ENCODE measurements at places on chromosomes 4 and X.

DNA sequence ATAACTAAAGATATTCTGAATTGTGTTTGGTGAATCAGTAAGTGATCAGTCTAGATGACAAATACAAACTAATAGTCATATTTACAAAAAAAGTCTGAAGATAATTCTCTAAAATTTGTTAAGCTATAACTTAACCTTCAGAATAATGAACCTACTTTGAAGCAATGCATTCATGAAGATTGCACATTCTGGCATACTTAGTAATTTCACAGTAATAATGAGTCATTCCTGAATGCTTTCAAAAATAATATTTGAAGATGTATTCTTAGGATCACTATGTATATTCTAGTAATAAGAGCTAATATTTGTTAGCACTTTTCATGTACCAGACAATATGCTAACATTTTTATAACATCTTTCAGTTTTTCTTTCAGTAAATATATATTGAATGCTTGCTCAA is 756.7 kb upstream of the SLIT2 start:
- no peak for DNase-seq

GRCh38 chr4:15651676-15652075 is 3.5 kb downstream of the FBXL5 start:
- no peak for DNase-seq

DNA sequence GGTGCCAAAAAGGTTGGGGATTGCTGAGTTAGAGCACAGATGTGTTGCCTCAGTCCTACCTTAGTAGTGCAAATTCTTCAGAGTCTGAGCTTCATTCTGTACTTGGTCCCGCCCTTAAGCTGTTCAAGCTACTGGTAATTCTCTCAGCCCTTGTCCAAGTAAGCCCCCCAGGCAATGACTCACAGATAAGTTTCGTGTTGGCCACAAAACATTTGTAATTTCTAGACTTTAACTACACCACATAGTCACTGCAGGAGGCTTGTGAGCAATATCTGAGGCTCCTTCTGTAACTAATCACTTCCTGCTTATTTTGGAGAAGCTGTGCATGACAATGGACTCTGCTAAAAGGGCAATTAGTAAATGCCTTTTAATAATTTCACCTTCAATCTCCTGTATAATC is 1420.5 kb downstream of the PCDH7 start:
- DNase-seq = peak; percentile 1

- DNase-seq = no peak
These were observed 114.7 kb upstream of the ARMCX2 start for GRCh38 chrX:101774340-101774739.

- DNase-seq = no peak
These were observed 36.2 kb upstream of the ATP6AP2 start for GRCh38 chrX:40544343-40545266.

- no peak for DNase-seq
These were observed 13.6 kb downstream of the RGS12 start for GRCh38 chr4:3306450-3306849.

DNA sequence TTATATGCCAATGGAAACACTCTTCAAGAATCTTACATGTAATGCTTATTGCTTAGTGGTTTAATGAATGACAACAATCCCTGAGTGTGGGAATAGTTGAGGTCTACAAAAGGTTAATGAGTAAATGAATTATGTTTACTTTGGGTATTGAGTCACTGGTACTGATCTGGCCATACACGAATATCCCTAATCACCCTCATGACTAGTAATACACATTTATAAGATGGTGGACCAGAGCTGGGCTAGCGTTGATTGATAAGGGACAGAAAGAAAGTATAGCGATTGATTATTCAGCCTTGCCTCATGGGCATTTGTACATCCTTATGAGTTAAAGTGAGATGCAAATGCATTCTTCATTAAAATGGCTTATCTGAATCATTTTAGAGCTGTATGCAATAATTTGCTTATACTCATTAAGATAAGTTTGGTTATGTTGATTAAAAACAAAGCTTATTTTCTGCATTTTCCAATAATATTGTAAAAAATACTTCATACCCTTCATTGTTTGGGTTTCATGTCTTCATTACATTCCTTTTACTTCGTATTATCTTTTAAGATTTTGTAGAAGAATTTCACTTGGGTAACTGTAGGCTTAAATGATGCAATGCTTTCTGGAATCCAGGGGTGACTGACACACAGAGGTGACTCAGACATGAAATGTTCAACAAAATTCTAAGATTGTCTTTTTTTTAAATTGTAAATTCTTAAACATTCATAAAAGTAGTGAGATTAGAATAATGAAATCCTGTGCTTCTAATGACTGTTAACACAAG is 47.4 kb downstream of the FGF2 start:
- peak; percentile 62 for DNase-seq

DNA sequence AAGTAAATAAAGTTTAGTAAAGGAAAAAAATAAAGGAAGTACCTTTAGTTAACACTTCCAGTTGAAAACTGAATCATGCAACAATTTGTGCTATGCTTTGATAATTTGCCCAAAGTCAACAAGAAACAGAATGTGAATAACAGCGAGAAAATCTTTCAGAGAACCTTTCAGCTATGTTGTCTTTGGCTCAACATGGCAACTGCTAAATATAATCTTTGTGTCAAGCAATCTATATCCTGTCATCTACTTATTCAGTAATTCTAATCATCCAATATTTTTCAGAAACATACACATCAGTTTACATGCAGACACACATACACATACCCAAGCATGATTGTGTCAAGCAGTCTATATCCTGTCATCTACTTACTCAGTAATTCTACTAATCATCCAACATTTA is 136.0 kb upstream of the PABPC4L start:
- no peak for DNase-seq

DNA sequence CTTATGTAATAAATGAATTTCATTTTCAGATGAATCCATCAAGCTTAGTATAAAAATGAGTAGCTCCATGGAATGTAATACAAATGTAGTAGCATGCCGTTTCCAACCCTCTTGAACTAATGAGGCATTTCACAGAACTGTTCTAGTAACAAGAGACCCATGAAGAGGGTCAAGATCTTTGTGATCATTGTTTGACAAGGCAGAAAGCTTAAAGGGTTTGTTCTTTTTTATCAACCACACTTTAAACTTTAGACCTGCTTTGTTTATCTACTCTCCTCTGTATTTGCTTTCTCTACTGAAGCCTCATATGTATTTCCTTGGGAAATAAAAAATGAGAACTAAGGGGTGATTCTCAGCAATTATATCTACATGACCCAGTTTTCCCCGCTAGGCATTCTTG is 513.9 kb downstream of the ARAP2 start:
- DNase-seq = no peak

- DNase-seq = no peak
These were observed 22.0 kb downstream of the SMIM14 start for GRCh38 chr4:39616651-39617050.

DNA sequence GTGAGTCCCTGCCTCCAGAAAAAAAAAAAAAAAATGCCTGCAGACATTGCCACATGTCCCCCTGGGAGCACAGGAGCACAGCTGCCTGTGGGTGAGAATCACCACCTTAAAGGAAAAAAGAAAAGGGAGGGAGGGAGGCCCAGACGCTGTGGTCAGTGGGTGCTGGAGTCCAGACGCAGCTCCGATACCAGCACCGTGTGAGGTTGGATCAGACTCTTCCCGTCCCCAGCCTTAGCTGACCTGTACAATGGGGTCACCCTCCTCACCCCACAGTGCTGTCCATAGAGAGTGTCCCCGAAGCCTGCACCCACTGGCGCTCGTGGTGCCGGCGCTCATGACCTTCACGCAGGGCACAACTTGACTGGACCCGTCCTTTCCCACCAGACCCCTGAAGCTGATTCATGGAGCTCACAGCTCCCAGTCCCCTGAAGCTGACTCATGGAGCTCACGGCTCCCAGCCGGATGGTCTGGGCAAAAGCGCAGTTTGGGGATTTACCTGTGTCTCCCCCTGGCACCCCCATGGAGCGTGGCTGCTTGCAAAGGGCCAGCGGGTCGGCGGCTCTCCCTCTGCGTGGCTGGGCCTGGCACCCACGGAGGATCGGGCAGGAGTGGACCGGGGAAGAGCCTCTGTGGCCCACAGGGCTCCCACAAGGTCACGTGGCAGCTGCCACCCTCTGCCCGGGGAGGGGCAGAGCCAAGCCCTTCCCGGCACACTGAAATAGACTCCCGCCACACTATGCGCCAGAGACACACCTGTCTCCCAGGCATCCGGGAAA is 31.4 kb downstream of the ABLIM2 start:
- DNase-seq = no peak

DNA sequence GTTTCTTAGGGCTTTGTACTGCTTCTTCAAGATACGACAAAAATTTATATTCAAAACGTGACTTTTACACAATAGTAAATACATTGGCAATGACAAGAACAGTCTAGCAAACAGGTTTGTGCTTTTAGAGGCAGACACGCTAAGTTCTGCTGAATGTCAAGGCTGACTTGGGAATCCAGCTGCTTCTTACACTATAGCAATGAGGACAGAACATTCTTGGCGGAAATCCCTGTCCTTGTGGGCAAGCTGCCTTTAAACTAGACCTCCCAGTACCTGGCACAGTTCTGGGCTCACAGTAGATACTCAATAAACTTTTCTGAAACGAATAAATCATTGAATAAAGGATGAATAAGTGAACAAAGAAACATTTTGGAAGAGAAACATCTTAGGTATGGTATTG is 148.2 kb downstream of the RASL11B start:
- DNase-seq = no peak

- DNase-seq = no peak
These were observed 85.1 kb upstream of the SHOX start for GRCh38 chrX:545452-545885.

DNA sequence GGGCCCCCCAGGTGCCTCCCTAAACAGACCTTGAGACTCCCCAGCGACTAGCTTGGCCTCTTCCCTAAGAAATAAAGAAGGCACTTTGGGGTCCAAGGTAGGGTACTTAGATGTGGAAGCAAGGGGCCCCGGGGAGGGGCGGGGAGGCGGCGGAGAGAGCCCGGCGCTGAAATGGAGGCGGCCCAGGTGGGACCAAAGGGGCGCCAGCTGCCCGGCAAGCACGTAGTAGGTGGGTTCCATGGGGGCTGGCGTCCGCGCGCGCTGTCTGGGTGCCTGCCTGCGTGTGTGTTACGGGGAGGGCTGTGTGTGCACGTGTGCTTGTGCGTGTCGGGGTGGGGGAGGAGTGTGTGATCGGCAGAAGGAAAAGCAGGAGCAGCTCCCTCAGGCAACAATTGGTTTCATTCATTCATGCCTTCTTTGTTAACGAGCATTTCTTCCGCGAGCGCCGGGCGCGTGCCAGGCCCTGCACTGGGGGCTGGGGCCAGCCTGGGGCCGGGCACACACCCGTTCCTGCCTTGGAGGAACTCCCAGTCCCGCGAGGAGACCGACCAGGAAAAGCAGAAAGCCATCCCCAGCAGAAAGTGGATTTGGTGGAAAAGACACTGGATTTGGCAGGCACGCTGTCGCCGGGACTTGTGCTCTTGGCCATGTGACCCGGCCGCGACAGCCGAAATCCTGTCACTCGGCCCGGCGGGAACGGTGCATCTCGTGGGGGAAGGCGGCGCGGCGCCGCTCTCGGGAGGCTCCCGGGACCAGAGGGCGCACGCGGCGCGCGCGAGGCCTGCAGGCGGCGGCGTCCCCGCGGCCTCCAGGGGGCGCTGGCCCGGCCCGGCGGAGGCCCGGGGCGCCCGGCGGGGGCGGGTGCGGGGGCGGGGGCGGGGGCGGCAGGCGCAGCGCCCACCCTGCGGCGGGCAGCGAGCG is 3.3 kb upstream of the DUSP9 start:
- DNase-seq = peak; percentile 19

GRCh38 chr4:82852751-82853285 is 38.1 kb downstream of the SEC31A start:
- DNase-seq = no peak

DNA sequence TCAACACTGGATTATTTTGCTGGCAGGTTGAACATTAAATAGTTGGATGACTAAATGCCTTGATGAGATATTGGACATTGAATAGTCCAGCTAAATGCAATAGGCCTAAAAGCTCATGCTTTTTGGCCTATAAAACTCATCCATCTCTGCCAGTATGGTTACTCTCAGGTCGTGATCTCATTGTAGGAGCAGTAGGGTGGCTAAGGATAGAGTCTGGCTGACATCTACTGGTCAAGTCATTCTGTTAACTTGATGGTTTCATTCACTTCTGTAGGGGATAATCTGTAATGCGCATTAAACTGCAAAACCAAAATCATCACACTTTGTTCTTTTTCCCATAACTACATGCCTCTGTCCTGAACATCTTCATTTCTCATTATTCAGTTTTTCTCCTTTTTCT is 227.0 kb downstream of the DKK2 start:
- peak; percentile 40 for DNase-seq

DNA sequence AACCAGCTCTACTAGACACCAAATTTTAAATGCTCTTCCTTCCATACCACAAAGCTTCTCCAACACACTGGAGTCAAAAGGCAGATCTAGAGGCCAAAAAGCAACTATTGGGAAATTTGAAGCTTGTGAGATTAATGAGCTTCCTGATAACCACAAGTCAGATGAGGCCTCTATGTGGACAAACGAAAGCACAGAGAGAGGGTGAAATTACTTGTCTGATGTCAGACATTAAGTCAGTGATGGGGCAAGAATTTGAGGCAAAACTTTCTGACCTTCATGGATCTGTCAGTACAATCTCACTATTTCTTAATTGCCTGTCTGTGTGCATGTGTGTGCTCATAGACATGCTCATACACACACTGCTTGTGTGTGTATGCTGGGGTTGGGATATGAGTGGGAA is 103.6 kb downstream of the GUCY2F start:
- DNase-seq = no peak

DNA sequence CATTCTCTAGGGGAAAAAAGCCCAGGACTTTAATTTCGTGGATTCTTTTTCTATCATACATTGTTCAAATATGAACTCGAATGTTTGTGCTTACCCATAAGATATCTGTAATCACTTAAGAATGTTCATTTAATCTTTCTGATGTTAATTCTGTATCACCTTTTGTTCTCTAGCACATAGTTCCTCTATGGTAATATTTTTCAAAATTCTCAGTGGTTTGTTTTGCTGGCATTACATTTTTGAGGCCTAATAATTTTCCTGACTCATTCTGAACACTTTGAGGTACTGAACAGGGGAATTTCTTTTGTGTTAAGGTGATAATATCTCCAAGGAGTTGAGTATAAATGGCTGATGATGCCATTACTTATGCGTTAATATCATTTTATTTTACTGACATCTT is 490.7 kb upstream of the PITX2 start:
- DNase-seq = no peak

- no peak for DNase-seq
These were observed 7.2 kb upstream of the CCDC149 start for GRCh38 chr4:24920008-24920407.

- DNase-seq = no peak
These were observed 472.7 kb upstream of the DIAPH2 start for GRCh38 chrX:96211953-96212352.

GRCh38 chr4:83574247-83574646 is 38.3 kb downstream of the GPAT3 start:
- DNase-seq = no peak

GRCh38 chr4:140928880-140929279 is 172.7 kb upstream of the TBC1D9 start:
- DNase-seq = no peak

DNA sequence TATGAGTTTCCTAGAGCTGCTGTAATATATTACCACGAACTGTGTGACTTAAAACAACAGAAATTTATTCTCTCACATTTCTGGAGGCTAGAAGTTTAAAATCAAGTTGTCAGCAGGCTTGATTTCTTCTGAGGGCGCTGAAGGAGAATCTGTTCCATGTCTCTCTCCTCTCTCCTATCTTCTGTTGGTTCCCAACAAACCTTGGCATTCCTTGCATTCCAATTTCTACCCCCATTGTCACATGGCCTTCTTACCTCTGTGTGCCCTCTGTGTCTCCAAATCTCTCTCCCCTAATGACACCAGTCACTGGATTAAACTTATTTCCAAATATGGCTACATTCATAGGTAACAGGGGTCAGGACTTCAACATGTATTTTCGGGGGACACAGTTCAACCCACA is 672.7 kb downstream of the RPA4 start:
- no peak for DNase-seq
